ENCODE measurements at places on chromosomes 12 and 14. TPM values are rescaled to one million over a fixed set of nuclear protein-coding genes. Genes with fewer than 3 reads are reported as not detected.

SLIRP gene
- 361 TPM for polyA plus RNA-seq

PTGER2 gene
- polyA plus RNA-seq, result 0.28 TPM

PAH gene
- polyA plus RNA-seq, result not detected

CLEC1B gene
- polyA plus RNA-seq, result not detected

PRIM1 gene
- 10.1 TPM for polyA plus RNA-seq

CLEC1A gene
- 0.05 TPM for polyA plus RNA-seq
